SJCRH30 (cell line): ENCODE measurements at places on chromosomes 3 and 15.
A peak's percentile ranks its signal among the peaks of the same experiment; 100 is the strongest.

GRCh38 chr3:57048052-57048671 is 12.3 kb upstream of the SPATA12 start:
- DNase-seq: peak; percentile 95

DNA sequence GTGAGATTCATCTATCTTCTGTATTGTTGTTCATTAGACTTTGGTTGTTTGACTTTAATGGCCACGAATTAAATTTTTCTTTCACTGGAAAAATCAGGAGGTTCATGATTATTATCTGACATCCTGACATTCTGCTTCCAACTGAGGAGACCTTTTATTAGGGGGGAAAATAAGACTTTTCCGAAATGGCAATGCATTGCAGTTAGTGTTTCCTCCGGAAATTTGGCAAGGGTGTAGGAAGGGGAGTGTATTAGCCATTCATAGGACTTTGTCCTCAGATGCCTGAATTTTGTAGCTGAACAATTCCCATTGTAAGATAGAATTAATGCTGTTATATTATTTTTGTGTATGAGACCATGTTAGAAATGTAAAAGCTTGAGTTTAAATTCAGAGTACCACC is 450.6 kb upstream of the TGFBR2 start:
- no peak for DNase-seq

DNA sequence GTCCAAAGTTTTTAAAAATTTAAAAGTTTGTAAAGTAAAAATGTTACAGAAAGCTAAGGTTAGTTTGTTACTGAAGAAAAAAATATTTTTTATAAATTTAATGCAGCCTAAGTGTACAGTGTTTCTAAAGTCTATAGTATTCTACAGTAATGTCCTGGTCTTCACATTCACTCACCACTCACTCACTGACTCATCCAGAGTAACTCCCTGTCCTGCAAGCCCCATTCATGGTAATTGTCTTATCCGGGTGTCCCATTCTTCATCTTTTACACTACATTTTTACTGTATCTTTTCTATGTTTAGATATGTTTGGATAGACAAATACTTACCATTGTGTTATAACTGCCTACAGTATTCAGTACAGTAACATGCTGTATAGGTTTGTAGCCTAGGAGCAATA is 36.7 kb upstream of the ATP10A start:
- DNase-seq: no peak

DNA sequence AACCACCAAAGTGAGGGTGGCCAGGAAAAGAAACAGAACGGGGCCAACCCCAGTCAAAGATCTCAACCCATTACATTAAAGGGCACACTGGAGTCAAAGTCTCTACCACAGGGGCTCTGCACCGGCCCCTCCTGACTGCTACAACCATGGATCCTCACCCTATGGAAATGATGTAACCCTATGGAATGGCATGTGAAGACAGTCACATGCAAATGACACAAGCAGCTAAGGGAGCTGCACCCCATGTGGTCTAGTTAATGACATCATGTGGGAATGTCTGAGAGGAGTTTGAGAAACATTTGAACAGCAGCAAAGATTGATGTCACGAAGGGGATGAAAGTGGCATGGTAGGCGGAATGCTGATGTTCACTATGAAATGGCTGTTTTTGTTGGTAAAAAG is 298.2 kb upstream of the SLCO3A1 start:
- no peak for DNase-seq

DNA sequence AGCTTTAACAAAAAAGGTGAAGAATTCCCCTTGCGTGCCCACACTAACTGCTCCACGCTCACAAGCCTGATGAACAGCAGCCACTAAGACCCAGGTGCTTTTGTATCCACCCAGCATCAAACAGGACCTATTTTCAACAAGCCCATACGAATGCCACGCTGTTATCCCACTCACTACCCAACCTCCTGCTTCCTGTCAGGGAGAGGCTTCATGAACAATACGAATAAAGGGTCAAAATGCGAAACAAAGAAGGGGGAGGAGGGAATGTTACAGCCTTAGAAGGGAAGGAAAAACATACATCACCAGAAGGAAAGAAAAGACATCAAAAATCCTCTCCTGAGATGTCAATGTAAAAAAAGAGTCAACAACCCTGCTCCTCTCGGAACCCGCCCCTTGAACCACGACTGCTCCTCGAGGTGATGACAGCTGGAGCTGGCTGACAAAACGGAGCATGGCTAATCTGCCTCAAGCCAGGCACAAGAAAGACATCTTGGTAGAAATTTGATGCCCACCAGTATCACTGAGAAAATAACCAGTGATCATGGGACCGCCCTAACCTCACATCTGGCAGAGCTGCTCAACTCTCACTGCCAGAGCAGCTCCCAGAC is 9.7 kb downstream of the ERC2 start:
- DNase-seq: peak; percentile 82

DNA sequence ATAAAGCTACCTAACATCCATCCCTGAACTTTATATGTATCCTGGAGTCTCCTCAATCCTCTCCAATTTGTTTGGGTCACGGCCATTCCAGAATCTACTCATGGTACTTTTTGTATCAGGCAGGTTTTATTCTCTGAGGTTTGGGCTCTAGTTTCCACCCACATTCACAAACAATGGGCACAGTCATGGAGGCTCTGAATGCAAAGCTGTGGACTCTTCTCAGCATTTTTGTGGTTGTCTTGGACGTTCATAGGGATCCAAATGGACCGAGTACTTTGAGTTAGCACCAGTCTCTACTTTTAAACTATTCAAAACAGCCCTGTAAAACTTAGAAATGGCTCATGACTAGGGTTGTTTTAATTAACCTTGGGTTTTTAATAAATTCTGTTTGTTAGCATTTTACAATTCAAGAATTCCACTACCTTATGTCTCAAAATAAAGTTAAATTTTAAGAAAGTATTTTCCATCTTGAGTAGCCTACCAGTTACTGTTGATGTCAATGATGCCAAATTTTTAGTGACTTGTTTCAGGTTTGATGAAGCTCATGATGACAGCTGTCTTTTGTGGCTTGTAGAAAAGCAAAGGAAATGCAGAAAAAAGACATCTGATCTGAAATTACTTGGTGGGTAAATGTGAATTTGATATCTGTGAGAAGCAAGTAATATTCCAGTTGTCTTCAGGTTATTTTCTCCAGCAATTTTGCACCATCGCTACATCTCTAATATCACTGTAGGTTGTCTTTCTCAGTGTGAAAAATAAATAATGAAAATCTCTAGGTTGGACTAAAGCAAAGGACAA is 275.7 kb upstream of the THBS1 start:
- no peak for DNase-seq

- no peak for DNase-seq
Observed at GRCh38 chr3:62922326-62922725, 47.1 kb upstream of the CADPS start.

DNA sequence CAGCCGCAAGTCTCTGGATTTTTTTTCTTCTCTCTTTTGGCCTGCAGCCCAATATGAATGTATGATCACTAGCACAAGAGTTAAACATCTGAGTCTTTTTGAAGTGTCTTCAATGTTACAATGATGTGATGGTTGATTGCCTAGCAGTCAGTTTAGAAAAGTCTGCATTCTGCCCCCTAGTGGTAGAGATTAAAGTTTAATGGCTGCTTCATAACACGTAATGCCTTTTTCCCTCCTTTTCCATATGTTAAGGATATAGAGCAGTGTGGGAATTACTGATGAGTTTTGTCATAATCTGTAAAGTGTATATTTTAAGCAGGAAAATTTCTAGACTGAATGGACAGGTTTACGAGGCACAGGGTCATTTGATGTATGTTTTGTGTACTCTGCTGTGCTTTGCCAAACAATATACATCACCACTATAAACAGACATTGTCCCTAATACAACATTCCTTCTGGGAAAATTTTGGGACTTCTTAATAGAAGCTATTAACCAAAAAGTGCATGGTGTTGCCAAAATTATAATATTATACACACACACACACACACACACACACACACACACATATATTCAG is 1038.5 kb upstream of the NR2F2 start:
- peak; percentile 74 for DNase-seq
